ENCODE measurements at places on chromosomes 16 and 17.

- no peak for DNase-seq
Measured at GRCh38 chr17:71828182-71828596, 292.6 kb upstream of the SOX9 start.

DNA sequence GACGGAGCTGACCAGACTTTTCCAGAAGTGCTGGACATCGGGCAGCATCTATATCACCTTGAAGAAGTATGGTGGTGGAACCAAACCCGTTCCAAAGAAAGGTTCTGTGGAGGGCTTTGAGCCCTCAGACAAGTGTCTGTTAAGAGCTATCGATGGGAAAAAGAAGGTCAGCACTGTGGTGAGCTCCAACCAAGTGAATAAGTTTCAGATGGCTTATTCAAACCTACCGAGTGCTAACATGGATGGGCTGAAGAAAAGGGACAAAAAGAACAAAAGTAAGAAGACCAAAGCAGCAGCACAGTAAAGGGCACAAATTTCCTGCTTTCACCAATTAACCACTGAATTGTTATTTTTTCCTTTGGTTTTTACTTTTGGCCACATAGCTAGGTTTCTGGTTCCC, 6.9 kb downstream of the KAT7 start:
- DNase-seq, result no peak

DNA sequence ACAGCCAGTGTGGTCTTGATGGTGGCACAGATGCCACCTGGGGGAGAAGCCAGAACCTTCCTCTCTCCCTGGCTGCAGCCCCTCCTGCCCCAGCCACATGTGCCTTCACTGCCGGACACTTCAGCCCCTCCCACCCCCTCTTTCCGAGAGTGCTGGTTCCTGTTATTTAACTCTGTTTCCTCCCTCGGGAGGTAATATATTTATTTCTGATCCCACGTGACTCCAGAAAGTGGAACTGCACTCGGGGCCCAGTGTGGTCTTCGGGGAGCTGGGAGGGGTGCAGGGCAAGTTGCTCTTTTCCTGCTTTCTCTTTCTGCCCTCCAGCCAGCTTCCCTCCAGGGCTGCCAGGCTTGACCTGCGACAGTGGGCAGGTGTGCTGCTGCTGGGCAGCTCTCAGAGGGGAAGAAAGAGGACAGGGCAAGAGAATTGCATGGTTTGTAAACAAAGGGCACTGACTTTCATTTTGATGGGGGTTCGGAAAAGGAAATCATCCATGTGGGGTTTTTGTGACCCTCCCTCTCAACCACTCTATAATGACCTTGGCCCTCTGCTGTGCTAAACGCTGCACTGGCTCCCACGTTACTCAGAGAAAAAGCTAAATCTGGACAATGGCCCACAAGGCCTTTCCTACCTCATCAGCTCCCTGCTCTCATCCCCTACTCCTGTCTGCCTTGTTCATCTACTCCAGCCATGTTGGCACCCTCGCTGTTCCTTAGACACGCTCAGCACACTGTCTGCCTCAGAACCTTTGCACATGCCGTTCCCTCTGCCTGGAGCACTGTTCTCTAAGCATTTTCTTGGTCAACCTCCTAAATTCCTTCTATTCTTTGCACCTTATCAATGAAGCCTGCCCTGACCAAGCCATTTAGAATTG, 8.2 kb upstream of the CIITA start:
- DNase-seq, result no peak

DNA sequence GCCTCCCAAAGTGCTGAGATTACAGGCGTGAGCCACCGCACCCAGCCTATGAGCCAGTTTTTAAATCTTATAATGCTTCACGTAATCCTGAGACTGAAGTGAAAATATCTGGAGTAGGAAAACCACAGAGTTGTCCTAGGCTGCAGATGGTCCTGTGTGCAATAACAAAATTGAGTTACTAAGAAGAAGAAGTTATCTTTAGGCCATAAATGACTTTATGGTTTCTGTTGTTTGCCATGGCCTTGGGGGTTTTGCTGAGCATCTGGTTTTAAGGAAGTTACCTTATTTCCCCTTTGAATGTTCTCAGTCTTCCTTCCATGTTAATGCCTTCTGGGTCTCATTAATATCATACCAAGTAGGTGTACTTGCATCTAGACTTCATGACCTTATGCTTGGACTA, 16.5 kb downstream of the NMT1 start:
- no peak for DNase-seq

DNA sequence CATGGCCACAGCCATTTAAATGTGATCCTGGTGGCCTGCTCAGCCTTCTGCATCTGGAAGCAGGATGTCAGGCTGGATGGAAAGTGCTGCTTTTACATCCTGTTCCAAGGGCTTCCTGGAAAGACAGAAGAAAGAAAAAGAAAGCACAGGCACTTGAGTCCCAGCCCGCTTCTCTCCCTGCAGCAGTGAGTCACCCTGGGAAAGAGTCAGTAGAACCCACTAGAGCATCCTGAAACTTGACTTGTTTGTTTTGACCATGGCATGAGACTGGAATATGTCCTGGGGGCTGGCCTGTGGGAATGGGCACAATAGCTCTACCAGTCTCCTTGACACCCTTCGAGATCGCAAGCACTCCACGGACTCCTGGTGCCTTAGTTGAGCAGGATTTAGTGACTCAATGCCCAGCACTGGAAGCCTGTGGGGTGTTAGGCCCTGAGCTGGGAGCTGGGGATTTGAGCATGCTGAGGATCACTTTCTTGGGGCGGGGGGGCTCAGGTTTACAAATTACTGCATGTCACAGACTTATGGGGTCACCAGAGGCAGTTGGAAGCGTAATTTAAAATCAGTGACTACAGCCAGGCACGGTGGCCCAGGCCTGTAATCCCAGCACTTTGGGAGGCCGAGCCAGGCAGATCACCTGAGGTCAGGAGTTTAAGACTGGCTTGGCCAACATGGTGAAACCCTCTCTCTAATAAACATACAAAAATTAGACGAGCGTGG, 22.1 kb upstream of the GNA13 start:
- DNase-seq, result peak; percentile 52

DNA sequence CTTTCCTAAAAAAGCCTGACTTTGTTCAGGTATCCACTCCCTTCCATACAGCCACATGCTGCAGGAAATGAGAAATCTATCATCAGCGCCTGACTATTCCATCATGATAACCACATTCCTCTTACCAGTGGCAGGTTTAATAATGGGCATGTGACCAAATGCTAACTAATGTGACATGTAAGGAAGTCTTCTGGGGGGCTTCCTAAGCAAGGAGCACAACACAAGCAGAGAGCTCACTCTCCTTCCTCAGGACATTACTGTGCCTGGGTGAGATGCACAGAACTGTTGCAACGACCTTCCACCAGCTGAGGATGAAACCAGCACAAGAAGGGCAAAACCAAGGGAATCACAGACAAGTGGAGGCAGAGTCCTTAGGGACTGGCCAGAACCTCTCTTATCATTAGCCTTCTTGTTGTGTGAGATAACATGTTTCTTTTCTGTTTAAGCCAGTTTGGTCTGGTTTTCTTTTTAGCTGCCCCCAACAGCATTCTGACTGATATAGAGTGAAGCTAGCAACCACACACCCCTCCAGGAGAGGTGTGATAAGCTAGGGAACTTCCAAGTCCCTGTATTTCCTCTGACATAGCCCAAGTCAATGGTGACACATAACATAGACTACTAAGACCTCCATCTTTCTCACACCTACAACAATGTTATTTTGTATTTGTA, 16.9 kb downstream of the MYO1D start:
- DNase-seq, result no peak

DNA sequence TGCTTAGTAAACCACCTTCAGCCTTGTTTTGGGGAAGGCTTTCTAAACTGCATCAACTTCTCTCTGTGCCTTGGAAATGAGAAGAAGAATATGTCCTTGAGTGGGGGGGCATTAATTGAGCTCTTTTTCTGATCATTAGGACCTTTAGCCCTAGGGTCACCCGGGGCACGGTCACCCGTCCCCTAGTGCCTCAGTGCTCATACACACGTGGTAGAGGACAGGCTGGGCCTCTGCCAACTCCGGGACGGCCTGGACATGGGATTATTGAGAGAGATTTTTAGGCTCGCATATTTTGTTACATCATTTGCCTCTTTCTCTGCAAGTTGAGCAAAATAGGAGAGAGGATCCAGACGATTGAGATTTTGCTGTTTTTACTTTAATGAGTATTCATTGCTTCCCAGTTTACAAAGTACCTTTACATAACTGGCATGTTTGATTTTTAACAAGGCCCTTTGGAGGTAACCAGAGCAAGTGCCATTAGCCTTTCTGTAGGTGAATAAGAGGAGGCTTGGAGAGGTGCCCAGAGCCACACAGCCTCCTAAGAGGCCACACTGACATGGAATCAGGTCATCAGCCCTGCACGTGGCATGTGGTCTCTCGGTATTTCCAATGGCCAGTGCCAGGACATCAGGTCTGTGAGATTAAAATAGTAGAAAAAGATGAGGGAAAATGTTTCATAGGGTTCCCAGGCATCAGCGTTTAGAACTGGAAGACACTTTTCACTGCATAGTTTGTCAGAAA, 11.1 kb downstream of the PMM2 start:
- no peak for DNase-seq

DNA sequence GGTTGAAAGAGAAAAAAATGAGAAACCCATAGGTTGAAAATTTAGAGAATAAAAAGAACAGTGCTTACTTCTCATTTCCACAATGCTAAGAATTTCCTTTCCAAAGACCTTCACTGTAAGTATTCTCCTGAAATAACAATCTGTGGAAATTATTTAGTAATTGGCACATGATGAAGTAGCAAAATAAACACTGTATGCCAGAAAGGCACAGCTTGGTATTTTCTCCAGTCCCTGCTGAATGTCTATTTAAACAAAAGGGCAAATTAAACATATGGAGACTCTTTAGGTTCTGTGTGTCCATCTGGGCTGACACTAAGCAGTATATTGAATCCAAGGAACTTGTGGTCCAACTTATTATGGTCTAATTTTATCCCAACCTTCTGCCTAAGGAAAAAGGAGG, 46.1 kb downstream of the CHCT1 start:
- peak; percentile 70 for DNase-seq

DNA sequence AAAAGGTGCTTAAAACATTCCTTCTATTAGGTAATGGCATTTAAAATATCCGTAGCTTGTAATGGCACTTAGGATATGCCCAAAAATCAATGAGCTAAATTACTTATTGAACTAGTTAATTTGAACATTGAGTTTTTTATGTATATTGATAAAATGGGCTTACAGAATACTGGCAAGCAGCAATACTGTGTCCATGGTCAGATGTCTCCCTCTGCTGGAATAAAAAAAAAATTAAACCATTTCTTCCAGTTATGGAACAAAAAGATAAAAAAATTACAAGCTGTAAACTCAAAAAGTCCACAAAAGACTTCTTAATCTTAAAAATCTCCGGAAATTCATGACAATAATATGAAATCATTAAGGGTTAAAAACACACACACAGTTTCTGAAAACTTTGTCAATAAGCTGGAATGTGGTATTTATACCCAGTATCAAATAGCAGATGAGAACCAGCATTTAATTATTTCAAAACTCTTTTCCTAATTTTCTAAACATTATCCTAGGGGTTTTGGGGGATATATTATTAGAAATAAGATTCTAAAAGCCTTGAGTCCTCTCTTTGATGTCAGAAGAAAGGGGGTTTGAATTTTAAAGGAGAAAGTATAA, 21.5 kb upstream of the PSMD7 start:
- DNase-seq, result peak; percentile 57

DNA sequence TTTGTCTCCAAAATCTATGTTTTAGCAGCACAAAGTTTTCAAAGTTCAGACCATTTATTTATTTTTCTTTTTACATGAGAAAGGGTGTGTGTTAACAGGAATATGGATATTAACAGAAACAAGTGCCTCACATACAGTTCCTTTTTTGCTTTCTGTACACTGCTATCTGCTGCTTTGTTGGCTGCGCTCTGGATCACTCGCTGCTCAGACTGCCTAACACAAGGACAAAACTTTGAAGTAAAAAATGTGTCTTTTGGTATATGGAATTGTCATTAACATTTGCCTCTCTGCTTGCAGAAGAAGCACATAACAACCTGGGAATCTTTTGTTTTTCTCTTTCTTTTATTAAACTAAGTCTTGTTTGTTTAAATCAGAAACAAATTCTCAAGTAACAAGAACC, 262.8 kb downstream of the ZFHX3 start:
- DNase-seq, result no peak
